Activated T-cell treated with anti-CD3 and anti-CD28 coated beads for 1 hour (primary cell): ENCODE measurements at places on chromosomes 2 and 18.

GRCh38 chr2:74513605-74514367, 464 bp upstream of the TLX2 start:
- no peak for DNase-seq

GRCh38 chr2:160901613-160902012, 258.6 kb upstream of the TANK start:
- DNase-seq: no peak

GRCh38 chr2:101788995-101789970, 91.8 kb downstream of the MAP4K4 start:
- no peak for DNase-seq

DNA sequence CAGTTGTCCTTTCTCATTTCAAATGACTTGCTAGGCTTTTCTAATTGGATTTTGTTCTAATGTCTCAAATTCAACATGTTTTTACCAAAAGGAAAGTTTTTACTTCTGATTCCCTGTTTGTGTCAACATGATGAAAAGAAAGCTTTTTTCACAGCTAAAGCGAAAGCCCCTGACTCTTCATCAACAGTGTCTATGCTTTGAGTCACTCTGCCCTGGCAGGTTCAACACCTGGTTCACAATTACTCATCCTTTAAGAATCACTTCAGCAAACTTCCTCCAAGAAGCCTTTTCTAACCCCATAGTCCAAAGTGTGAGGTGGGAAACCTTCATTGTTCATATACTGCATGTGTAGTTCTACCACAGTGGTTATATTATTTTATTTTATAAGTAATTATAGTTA, 7.6 kb upstream of the DSG2 start:
- no peak for DNase-seq
